Right kidney (tissue), 9 donors: ENCODE measurements at places on chromosomes 1 and 21.

- DNase-seq = peak; percentile 77
Observed at GRCh38 chr1:234721476-234722269, 111.7 kb upstream of the IRF2BP2 start.

- DNase-seq = no peak
Observed at GRCh38 chr1:76303340-76303717, 228.8 kb downstream of the ST6GALNAC3 start.

DNA sequence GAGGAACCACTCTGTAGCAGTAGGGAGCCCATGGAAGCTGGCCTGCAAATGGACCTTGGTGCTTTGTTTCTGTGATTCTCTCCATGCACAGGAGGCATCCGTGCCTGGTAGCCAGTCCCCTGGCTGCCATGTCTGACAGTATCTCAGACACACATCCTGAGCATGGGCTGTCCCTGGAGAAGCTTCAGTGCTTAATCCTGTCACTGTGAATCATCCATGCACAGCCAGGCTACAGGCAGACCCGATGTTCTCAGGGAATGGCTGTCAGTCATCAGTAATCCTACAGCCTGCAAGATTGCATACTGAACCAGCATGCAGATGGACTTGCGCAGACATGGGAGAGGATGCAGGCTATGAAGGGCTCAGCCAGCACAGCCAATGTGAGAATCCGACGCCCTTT is 606.3 kb upstream of the PLXNA2 start:
- DNase-seq = no peak

GRCh38 chr1:72827278-72827677 is 544.9 kb upstream of the NEGR1 start:
- no peak for DNase-seq

DNA sequence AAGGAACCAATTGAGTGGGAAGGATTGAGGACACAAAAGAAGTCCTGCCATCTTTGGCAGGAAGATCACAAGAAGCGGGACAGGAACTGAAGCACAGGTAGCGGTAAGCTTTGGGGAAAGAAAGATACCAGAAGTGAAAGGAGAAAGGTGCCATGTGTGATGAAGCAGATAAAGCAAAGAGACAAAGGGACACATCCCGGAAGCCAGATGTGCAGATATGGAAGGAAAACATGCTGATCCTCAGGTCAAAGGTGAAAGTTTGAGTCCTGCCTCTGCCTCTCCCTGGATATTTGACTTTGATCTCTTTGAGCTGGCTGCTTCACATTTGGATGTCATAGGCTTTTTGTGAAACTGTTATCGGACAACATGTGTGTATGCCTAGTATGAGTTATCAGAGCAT is 34.0 kb downstream of the ACP6 start:
- no peak for DNase-seq

GRCh38 chr1:235297579-235297978 is 30.4 kb downstream of the ARID4B start:
- no peak for DNase-seq

DNA sequence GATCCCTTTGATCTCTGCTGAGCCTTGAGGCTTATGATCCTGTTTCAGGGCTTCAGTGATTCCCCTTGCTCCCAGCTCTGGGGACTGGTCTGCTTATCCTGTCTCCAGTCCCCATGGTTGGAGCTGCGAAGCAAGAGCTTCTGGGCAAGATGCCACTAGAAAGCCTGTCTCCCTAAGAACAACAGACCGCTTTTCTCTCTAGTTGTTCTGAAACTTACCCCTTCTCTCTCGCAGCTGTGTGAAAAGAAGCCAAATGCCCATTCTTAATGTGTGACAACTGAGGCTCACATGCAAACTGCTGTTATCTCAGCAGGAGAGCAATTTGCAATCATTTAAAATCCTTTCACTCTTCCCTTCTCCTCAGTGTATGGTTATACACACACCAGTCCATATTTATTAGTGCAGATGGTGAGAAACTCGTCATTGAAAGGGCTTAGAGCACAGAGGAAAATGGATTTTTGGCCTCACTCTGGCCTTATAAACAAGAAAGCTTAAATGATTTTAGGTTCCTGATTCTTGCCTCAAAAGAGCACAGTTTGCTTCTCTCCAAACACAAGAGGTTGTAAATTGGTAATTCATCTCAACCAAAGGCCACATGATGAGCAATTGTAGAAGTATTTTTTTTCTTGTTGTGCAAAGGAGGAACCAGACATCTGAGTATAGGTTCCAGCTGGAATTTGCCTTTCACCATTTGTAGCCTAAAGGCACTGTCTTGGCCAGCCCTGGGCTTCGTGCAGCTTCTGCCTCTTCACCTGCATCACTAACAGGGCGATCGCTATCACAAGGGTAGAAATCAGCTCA is 179.2 kb upstream of the LMO4 start:
- no peak for DNase-seq

- no peak for DNase-seq
Observed at GRCh38 chr1:69126796-69127195, 440.9 kb upstream of the LRRC7 start.

DNA sequence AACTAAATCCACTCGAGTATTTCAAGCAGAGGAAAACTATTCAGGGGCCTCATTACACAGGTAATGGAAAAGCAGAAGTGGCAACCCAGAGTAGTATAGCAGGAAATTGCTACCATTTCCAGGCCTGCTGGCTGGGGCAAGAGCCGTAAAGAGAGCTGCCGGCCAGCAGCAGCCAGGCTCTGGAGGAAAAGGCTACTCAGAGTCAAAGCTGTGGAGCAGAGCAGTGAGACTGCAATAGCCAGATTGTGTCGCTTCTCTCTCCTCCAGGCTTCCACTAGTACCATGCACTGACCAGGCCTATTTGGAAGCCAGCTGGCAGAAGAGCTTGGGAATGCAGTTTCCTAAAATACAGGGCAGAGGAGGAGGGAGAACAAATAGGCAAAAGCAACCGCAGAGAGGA is 155.5 kb downstream of the OMA1 start:
- DNase-seq = no peak

GRCh38 chr1:153752571-153753195 is 22.5 kb upstream of the SLC27A3 start:
- DNase-seq = no peak
